ENCODE measurements at places on chromosomes 4 and X. TPM values are rescaled to one million over a fixed set of nuclear protein-coding genes. Genes with fewer than 3 reads are reported as not detected.
A peak's percentile ranks its signal among the peaks of the same experiment; 100 is the strongest.

DNA sequence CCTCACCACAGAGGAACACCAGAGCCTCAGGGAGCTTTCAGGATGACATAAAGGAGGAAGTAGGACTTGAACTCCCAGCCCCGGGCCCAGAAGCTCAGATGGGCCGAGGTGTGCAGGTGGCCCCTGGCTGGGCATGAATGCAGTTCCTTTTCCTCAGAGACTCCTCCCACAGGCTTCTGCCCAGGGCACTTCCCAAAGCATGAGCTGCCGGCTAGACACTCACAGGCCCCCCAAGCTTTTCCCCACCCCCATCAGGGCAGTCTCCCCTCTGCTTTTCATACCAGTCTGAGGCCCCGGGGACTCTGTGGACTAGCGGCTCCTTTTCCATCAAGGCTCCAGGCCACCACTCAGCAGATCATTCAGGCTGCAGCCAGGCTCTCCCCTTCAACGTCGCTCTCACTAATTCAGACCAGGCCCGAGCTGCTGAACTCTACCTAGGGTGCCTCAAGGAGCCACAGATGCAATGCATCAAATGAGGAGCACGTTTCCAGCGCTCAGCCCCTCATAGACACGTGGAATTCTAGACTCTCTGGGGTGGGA lies 36.9 kb downstream of the HMX1 start:
- no peak for ATAC-seq

The CT55 gene
- total RNA-seq = not detected

The ARHGAP24 gene
- 36.1 TPM for total RNA-seq

DNA sequence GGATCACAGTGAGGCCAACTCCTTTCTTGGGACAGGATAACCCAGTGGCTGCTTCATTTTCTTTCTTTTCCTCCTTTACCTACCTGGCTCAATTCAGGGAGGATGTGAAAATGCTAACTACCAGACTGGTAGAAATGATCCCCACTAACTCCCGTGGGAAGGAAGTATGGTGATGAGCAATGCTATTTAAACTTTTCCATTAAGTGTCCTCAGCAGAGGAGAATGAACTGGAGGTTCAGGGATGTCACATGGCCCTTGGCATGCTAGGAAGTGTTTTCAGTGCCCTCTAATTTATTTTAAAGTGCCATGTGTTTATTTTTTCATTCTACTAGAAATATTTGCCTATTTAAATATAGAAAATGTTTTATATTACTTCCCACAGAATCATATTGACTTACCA lies 363.9 kb downstream of the PPP3CA start:
- ATAC-seq = no peak

- ATAC-seq = peak; percentile 25
Observed at GRCh38 chr4:40515398-40516293, 114.0 kb downstream of the RBM47 start.

GRCh38 chr4:99857307-99857706 lies 36.9 kb downstream of the LAMTOR3 start:
- no peak for ATAC-seq

The NSG1 gene
- total RNA-seq = 0.15 TPM

DNA sequence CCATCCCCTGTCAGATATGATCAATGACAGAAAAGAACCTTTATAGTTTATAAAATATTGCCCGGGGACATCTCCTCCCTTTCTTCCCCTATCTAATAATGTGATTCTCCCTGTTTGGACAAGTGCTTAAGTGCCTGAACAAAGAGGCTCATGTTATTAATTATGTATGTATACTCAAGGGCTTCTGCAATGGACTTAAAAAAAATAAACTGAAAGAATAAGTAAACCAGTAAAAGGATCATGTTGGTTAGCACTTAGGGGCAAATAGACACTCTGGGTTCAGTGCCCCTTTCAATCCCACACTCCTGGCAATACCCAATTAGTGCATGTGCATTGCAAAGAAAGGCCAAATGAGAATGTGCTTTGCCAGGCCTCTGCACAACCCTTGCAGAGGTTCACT lies 30.7 kb upstream of the RPS6KA6 start:
- ATAC-seq = no peak

GRCh38 chr4:791898-792625 lies 33.9 kb downstream of the CPLX1 start:
- ATAC-seq = peak; percentile 30

GRCh38 chr4:172188248-172188988 lies 375.2 kb downstream of the GALNTL6 start:
- ATAC-seq = no peak

GRCh38 chrX:100076031-100076430 lies 334.0 kb downstream of the PCDH19 start:
- ATAC-seq = no peak

- no peak for ATAC-seq
Observed at GRCh38 chr4:56099378-56099786, 150.6 kb downstream of the CEP135 start.

DNA sequence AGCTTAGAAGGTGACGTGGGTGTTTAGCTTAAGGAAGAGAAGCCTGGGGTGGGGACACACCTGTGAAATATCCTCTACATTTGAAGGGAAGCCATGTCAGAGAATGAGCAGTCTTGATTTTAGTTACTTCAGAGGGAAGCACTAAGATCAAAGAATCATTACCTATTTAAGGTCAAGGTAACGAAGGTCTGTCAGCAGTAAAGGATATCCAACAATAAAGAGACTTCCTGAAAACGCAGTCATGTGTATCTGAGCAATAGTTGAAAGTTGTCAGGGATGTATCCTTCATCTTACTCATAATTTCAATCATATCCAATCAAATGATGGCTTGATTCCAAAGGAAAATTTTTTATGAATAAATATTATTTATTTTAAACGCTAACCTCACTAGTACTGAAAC lies 33.5 kb downstream of the IGFBP7 start:
- ATAC-seq = no peak

The RPS6KA6 gene
- total RNA-seq = 4.4 TPM

- no peak for ATAC-seq
Observed at GRCh38 chrX:130165181-130165702, 399 bp downstream of the AIFM1 start.

The TRPC5OS gene
- not detected for total RNA-seq

DNA sequence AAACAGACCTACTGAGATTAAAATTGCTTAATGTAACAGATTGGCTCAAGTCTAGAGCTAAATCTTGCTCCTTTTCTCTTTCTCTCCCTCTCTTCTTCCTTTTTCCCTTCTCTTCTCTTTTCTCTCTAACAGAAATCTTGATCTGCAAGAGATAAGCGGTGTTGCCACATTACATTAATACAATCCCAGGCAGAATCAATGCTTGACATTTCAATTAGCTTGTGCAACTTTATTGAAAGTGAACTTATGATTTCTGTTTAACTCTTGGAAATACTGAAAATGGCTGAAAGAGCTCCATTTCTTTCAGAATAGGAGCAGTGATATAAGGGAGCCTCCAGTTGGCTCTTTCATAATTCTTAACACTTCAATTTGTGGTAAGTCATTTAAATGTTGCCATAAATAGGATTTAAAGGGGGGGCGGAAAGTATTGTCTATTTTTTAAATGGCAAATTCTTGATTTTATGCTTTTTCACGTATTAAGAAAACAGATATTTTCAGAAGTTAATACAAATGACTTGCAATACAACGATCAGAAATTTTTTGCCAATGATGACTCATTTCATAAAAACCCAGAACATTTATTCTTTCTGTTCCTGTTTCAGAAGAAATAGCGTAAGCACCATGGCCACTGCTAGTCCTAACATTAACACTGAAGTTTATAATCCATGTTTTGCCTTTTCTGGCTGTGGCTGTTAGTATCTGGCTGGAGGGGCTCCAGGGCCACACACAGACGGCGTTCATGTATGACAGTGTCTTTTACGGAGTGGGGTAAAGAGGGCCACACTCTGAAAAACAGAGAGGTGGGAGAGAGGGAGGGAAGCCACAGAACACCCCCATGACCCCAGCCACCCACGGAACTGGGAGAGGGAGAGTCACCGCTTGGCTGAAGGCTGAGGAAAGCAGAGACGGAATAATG lies 115.7 kb upstream of the FAT1 start:
- peak; percentile 65 for ATAC-seq

- no peak for ATAC-seq
Observed at GRCh38 chr4:4921077-4921476, 61.6 kb downstream of the MSX1 start.

The FAM47A gene
- total RNA-seq = not detected

The SLC26A1 gene
- total RNA-seq = not detected

GRCh38 chr4:183469285-183469684 lies 24.8 kb downstream of the CDKN2AIP start:
- ATAC-seq = no peak

DNA sequence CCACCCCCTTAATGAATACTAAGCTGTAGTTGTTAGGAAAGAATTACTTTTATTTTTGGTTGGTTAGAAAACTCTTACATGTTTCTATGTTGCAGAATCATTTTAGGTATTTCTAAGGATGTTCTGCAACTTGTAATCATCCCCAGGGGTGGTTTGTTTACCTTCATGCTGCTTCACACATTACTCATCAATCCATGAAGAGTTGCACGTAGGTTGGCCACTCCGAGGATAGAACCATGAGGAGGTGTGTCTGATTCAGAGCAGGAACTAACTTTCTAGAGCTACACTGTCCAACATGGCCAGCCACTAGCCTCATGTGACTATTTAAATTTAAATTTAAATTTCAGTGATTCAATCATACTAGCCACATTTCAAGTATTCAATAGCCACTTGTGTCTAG lies 127.2 kb upstream of the FRMPD4 start:
- no peak for ATAC-seq

- ATAC-seq = no peak
Observed at GRCh38 chr4:126182786-126183185, 868.0 kb downstream of the FAT4 start.

DNA sequence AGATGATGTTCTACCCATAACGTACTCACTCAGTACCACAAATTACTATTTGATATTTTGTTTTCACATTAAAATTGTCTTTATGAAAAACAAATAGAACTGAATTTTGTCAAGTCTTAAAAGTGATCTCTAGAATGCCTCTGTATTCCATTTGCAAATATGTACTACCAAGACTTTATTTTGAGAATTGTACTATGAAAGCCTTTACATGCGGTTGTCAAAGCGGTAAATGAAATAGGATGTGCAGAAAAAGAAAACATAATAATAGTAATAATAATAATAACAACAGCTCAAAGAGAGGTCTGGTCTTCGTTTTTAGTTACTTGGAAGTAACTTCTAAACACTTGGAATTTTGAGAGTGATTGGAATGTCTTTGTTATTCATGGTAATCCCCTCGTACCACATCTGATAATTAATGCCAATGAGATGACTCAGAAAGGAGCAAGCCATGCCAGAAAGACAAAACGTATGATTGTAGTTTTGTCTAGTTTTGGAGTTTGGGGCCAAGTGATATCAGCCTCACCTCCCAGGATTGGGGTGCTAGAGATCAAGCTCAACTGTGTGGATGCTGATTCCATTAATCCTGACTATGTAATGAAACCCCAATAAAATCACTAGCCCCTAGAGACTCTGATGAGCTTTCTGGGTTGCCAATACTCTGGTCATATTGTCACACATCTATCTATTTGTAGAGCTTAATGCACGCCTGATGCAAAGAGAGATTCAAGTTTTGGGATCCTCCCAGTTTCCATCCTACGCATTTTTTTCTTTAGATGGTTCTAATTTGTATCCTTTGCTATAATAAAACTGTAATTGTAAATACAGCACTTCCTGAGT lies 20.2 kb upstream of the CTSO start:
- no peak for ATAC-seq

The NXT2 gene
- total RNA-seq = 5.3 TPM

GRCh38 chrX:21883258-21883657 lies 27.5 kb downstream of the YY2 start:
- ATAC-seq = peak; percentile 41

DNA sequence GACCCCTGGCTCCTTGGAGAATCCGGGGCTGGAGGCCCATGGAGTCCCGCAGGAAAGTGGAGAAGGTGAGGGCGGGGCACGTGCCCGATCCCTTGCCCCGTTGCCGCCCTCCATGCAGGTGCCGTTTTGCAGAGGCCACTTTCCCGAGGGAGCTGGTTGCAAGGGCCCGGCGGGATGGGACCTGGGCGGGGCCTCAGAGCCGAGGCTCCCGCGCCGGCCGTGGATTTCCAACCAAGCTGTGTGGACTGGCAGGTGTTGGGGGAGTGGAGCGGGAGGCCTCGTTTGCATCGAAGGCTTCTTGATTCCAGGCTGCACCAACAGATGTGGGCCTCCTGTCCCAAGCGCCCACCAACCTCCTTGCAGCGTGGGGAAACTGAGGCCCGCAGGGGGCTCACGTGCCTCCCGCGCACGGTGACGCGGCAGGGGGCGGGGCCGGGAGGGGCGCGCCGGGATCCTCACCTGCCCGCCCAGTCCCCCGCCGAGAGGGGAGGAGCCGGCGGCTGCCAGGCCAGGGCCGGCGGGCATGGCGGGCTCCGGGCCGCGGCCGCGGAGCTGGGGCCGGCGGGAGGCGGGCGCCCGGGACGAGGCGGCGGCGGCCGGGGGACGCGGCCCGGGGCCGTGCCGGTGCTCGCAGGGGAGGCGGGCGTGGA lies 24.9 kb downstream of the SH3BP2 start:
- peak; percentile 52 for ATAC-seq

DNA sequence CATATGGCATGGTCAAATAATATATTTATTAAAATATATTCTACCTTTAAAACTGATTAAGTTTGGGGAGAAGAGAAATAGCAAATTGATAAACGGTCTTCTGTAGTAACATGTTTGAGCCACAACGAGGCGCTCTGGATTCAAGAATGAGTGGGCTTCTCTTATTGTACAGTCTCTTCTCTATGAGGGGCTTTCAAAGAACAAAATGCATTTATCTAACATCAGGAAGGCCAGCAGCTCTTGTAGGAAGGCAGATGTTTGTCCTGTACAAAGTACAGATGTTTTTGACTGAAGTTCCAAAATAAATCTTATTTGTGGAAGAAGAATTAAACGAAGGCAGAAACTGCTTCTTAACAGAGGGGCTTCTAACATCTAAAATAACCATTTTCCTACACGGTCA lies 153.6 kb downstream of the RASL11B start:
- ATAC-seq = no peak

GRCh38 chrX:103879339-103879738 lies 47.3 kb upstream of the RAB9B start:
- ATAC-seq = no peak

The TRAPPC11 gene
- 57.5 TPM for total RNA-seq

The MAP9 gene
- 14.9 TPM for total RNA-seq

- no peak for ATAC-seq
Observed at GRCh38 chr4:184376126-184376838, 98.1 kb downstream of the IRF2 start.

GRCh38 chr4:10198365-10198764 lies 81.8 kb upstream of the WDR1 start:
- ATAC-seq = no peak

GRCh38 chr4:138190452-138190858 lies 51.7 kb downstream of the SLC7A11 start:
- ATAC-seq = no peak

GRCh38 chr4:21202959-21203358 lies 502.7 kb downstream of the PACRGL start:
- ATAC-seq = no peak

- ATAC-seq = no peak
Observed at GRCh38 chr4:105414316-105414715, 59.5 kb downstream of the PPA2 start.

The DCLK2 gene
- 20.5 TPM for total RNA-seq

Data from gastroesophageal sphincter (tissue), 4 donors.